ENCODE measurements at places on chromosomes 6 and 20.

GRCh38 chr6:151063842-151064647 lies 175.7 kb upstream of the AKAP12 start:
- no peak for DNase-seq

DNA sequence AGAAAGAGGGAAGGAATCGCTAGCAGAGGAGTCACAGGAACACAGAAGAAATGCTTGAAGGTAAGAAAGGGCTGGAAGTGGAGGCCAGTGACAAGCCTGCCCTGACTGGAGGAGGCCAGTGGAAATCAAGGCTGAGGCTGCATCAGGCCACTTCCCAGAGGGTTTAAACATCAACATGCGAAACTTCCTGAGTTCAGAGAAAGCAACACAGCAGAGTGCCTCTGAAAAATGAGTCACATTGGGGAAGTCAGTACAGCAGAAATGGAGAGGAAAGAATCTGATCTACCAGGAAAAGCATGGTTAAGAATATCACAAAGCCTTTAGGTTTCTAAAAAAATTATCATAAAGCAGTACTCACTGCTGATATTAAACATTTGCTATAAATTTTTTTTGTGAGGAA lies 23.3 kb downstream of the NAPB start:
- no peak for DNase-seq

- DNase-seq, result no peak
These were observed 379 bp downstream of the CABLES2 start for GRCh38 chr20:62406635-62407176.

GRCh38 chr6:11428895-11429294 lies 108.7 kb upstream of the TMEM170B start:
- DNase-seq, result no peak

GRCh38 chr20:61263084-61263695 lies 11.1 kb downstream of the CDH4 start:
- DNase-seq, result no peak

- no peak for DNase-seq
These were observed 282.6 kb downstream of the TPBG start for GRCh38 chr6:82646231-82646615.

Data from glomerular endothelial cell (primary cell).